HCT116 (cell line): ENCODE measurements at places on chromosomes 12 and 14.

DNA sequence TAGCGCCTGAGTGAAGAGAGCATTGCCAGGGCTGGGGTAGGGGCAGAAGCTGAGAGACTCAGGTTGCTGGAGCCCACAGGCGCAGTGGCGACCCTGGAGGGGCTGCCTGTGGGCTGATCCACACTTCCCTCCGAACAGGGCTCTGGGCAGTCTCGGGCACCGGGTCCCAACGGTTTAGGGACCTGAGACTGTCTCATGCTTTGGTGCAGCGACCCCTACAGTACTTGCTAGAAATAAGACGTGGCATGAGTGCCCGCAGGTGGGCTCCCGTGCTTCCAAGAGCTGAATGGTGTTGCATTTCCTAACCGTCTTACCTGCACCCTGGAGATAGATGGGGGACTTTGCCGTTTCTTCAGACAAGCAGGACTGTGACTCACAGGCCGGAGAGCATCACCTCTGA is 57.4 kb downstream of the AACS start:
- DNase-seq = no peak

DNA sequence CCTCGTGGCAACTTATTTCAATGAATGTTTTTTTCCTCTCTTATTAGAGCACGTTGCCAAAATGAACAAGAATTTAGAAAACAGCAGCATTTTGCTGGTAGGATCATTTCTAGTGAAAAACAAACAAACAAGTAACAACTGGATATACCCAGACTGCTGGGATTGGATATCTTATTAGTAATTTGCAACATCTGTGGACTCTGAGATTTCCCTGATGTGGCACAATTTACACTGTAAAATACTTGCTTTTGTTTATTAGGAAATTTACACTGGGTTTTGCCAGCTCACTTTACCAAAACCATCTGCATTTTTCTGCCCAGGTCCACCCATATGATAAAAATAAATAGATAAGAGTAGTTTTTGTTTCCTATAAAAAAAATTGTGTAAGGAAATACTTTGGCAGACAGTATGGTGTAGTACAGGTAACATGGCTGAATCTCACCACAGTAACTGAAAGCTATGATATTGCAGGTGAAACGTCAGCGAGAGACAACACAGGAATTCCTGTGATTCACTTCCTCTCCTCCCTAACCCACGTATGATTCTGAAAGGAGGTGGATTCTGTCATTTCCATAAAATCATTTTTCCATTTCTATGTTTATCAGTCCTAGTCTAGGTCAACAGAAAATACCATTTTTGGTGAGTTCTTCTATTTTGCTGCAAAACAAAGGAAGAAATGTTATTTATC is 176.2 kb upstream of the NOVA1 start:
- DNase-seq = no peak

DNA sequence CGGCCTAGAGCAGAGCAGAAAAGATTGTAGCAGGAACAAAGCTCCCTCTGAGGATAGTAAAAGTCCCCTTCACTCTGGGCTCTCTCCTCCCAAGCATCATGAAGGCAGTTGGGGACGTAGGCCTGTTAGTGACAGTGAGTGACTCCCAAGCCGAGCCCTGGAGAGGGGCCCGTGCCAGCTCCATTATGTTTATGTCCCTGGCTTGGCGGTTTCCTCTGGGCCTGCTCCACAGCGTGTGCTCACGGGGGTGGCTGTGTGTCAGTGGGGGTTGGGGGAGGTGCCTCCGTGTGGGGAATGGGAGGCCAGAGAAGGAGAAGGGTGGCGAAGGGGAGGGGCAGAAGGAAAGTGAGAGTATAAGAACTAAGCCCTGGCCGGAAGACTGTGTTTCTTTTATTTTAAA is 170.0 kb upstream of the VASH1 start:
- no peak for DNase-seq

GRCh38 chr12:11725686-11726085 is 76.2 kb downstream of the ETV6 start:
- DNase-seq = no peak

DNA sequence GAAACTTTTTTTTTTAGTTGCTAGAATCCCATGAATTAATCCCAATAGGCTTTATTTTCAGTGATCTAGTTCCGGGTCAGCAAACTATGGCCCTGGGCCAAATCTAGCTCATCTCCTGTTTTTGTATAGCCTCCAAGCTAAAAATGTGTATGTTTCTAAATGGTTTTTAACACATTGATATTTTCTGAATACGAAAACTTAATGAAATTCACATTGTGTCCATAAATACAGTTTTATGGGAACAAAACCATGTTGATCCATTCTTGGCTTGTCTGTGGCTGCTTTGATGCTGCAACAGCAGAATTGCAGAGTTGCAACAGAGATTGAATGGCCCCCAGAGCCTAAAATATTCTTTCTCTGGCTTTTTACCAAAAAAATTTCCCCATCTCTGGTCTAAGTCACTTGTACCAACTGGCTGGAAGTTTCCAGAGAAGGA is 47.5 kb downstream of the ZNF664 start:
- DNase-seq = no peak

DNA sequence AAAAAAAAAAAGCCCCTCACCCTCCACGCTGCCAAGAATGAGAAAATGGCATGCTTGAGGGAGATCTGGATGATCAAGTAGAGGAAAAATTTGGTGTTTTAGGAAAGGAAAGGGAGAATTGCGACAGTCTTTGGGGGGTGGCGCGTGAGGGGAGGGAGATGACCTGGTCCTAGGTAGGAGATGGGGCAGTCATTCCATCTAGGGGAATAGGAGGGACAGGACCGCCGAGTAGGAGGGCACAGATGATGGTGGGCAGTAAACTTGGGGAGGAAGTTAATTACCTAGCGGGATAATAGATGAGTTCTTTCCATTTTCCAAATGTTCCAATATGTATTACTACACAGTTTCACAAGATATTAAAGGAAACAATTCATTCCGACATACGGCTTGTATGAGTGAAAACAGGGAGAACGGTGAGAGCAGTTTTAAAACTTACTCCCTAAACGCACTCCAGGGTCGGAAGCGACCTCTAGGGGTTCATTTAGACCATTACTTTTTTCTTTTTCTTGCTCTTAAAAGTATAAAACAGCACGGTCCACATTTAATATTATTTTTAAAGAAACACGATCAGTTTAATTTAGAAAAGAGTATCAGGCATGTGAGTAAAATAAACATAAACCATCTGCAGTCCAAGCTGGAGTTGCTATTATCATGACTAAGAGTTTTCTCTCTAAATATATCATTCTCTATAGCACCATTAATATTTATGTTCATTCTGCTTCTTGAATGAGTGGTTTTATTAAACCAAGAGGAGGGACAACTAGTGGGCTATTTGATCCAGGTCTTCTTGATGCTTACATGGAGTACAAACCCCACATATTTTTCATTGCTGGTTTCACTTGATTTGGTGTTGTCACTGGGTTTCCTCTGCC is 3.0 kb upstream of the FNTB start:
- peak; percentile 16 for DNase-seq

- no peak for DNase-seq
Observed at GRCh38 chr12:122116707-122117535, 38.4 kb downstream of the MLXIP start.

GRCh38 chr14:99247101-99247729 is 24.8 kb downstream of the BCL11B start:
- no peak for DNase-seq

DNA sequence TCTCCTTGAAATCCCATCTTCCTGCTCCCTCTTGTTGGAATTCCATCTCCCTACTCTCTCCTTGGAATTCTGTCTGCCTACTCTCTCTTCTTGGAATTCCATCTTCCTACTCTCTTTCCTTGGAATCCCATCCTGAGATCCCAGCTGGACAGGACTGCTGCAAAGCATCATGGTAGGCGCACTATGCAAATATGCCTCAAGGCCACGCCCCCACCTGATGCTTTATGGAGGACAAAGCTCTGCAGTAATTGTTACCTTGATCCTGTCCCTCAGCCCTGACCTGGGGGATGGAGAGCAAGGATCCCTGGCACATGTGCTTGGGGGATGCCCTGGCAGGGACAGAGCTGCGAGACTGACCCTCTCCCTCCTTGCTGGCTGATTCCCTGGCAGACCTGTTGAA is 185.6 kb downstream of the TBX5 start:
- no peak for DNase-seq

DNA sequence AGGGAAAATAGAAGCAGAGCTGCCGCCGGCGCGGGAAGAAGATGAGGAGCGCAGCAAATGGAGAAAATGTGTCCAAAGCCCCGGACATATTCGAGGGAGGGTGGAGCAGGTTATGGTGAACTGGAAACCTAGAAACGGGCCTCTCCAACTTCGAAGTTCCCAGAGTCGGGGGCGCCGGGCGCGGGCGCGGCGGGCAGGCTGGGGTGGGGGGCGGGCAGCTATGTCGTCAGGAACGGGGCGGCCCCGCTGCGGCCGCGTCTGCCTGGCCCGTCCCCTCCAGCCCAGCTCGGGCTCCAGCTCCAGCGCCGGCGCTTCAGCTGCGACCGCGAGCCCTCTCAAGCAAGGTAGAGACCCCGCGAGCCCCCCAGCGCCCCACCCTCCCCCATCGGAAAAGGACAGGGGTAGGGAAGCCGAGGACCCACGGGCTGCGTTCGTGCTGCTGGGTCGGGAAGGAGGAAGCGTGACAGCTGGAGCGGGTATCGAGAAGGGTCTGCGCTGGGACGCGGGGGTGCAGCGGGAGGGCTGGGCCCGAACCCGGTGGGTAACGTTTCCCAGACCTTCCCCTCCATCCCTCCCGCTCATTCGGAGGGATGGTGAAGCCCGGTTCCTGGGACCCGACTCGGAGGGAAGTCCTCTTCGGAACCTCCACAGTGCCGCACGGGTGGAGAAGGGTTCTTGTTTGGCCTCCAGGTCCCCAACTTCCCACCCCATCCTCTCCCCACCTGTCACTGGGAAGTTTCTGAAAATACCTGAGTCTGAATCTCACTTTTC is 1.0 kb downstream of the DGKA start:
- no peak for DNase-seq

DNA sequence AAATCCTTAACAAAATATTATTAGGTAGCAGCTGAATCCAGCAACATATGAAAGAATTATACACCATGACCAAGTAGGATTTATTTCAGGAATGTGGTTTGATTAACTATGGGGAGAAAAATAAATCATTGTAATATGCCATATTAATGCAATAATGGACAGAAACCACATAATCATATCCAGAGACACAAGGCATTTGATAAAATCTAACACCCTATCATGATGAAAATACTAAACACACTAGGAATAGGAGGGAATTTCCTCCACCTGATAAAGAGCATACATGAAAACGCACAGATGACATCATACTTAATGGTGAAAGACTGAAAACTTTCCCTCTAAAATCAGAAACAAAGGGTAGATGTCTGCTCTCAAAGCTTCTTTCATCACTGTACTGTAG is 238.9 kb downstream of the PHLDA1 start:
- no peak for DNase-seq

GRCh38 chr12:109617491-109617890 is 43.9 kb downstream of the MVK start:
- no peak for DNase-seq

DNA sequence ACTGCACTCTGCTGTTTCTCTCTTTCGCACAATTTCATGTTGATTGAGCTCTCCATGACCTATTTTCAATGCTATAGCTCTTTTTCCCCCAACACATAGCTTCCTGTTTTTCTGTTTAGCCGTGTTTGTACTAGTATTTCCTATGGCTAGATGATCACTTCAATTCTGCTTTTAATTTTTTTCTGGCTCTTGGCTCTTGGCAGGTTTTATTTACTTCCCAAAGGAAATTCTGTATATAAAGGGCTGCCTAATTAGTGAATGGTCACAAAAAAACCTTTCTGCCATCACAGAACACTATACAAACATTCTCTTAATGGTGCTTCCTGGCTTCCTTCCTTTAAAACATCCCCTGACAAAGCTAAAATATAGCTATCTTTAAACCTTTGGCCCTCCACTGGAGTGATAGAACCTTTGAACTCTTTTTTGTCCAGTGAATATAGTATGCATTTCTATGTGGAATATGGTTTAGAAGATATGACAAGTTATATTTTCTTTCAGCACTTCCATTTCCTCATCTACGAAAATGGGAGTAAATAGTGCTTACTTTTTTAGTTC is 88.2 kb downstream of the RASSF9 start:
- no peak for DNase-seq

GRCh38 chr12:2111826-2112225 is 59.0 kb downstream of the CACNA1C start:
- no peak for DNase-seq

DNA sequence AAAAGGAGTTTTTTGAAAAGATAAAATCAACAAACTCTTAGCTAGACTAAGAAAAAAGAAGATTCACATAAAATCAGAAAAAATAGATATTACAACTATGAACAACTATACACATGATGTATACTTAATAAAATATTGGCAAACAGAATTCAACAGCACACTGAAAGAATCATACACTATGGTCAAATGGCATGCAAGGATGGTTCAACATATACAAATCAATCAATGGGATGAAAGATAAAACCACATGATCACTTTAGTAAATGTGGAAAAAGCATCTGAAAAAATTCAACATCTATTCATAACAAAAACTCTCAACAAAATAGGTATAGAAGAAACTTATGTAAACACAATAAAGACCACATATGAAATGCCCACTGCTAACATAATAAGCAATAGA is 84.5 kb upstream of the BBS10 start:
- DNase-seq = no peak

DNA sequence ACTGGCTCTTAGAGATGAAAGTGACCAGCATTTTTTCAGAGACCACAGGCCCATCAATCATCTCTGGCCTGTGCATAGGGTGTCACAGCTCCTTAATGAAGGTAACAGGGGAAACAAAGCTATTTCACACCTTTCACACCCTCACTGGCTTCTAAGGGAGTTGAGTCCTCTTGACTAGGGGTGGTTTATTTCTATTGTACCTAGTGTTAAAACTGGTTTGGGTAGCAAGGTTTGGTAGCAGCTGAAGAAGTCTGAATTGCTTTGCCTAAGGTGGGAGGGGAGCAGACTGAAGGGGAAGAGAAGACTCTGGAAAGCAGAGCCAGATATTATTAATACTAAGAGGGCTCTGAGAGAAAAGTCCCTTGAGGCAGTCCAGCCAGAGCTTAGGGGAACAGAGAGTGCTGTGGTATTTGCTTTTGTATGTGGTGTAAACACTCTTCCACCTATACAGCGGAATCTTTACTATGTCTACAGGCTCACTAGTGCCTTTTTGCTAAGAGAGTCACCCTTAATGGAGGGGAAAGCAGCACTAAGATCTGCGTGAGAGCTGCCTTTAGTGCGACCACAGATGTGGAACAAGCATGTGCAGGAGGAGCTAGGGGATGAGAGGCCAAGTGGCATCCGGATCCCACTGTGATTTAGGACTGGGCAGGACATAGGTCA is 95.8 kb downstream of the STXBP6 start:
- DNase-seq = no peak

- no peak for DNase-seq
Observed at GRCh38 chr14:61381553-61381952, 60.2 kb downstream of the PRKCH start.

GRCh38 chr12:22083167-22083566 is 37.1 kb downstream of the CMAS start:
- DNase-seq = peak; percentile 12
